Chondrocyte (in vitro differentiated cells): ENCODE measurements at places on chromosomes 3 and 15. TPM values are rescaled to one million over a fixed set of nuclear protein-coding genes. Genes with fewer than 3 reads are reported as not detected.

DNA sequence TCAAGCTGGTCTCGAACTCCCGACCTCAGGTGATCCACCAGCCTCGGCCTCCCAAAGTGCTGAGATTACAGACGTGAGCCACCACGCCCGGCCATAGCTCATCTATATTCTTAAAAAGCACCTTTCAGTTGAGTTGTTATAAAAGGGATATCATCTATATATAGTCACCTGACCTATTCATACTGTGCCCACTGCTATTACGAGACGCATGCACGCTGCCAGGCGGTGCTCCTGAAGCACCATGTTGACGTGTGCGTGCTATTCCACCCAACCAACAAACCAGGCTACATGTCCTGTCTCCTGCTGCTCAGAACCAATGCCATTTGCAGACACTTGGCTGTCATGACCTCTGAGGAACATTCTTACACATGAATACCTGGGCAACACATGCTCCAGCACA is 17.6 kb downstream of the CYFIP1 start:
- DNase-seq: no peak
- peak overlapping the region; percentile 24 for H3K27ac ChIP-seq
- no peaks in the 10 kb centered on the region for H3K27me3 ChIP-seq
- peaks cover 62% of the 10 kb centered on the region for H3K4me1 ChIP-seq
- H3K36me3 ChIP-seq: no peaks in the 10 kb centered on the region

DNA sequence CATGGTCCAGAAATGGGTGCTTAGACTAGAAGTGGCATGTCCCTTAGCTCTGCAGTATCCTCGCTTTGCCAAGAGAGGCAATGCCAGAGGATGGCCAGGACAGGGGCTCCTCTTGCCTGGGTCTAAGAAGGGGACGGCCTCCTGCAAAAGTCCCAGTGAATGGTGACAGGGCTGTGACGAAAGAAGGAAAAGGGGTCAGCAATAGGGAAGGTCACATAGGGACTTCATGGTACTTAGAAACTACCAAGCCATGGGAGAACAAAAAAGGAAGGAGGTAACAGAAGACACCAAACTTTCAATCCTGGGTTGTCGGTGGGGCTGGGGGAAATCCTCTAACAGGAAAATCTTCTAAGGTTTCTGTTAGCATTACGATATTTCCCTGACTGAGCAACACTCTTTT is 36.2 kb upstream of the ATOSA start:
- no peaks in the 10 kb centered on the region for H3K4me1 ChIP-seq
- no peak overlapping the region for H3K27ac ChIP-seq
- DNase-seq: no peak
- no peaks in the 10 kb centered on the region for H3K36me3 ChIP-seq

- no peak overlapping the region for H3K27ac ChIP-seq
- H3K4me3 ChIP-seq: no peak overlapping the region
- no peaks in the 10 kb centered on the region for H3K36me3 ChIP-seq
- no peak for DNase-seq
Observed at GRCh38 chr15:32784581-32784980, 66.8 kb downstream of the GREM1 start.

DNA sequence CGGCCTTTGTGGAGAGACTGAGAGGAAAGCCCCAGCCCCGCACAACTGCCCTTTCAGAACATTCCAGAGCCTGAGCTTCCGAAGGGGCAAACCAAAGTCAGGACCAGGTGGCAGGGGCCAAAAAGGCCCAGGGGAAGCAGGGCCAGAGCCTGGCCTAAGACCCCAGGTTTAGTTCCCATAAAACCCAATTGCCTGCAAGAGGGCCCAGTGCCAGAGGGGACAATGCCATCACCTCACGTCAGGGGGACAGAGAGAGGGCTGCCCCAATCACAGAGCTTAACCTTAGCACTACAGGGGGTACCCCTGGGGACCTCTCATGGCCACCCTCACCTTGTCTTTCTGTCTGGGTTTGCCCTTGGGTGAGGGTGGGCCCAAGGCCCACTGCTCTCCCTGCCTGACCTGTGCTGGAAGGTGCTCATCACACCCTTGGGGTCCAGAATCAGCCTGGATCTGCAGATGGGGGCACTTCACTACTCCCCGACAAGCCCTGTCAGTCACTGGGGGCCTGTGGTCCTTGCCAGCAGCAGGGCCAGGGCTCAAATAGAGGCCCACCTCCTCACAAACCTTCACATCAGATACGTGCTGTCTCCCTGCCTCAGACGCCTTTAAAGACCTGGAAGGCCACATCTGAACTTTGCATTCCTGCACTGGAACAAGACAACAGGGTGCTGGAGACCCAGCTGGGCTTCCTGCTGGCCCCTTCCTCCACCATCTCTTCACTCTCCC is 3.8 kb downstream of the CALML4 start:
- no peaks in the 10 kb centered on the region for H3K27me3 ChIP-seq
- H3K36me3 ChIP-seq: peaks cover 3% of the 10 kb centered on the region
- H3K27ac ChIP-seq: no peak overlapping the region
- no peak overlapping the region for H3K4me3 ChIP-seq
- no peak for DNase-seq

GRCh38 chr3:12829886-12830784 is 11.2 kb downstream of the RPL32 start:
- H3K4me3 ChIP-seq: no peak overlapping the region
- H3K4me1 ChIP-seq: peaks cover 15% of the 10 kb centered on the region
- DNase-seq: no peak
- H3K27me3 ChIP-seq: no peaks in the 10 kb centered on the region

DNA sequence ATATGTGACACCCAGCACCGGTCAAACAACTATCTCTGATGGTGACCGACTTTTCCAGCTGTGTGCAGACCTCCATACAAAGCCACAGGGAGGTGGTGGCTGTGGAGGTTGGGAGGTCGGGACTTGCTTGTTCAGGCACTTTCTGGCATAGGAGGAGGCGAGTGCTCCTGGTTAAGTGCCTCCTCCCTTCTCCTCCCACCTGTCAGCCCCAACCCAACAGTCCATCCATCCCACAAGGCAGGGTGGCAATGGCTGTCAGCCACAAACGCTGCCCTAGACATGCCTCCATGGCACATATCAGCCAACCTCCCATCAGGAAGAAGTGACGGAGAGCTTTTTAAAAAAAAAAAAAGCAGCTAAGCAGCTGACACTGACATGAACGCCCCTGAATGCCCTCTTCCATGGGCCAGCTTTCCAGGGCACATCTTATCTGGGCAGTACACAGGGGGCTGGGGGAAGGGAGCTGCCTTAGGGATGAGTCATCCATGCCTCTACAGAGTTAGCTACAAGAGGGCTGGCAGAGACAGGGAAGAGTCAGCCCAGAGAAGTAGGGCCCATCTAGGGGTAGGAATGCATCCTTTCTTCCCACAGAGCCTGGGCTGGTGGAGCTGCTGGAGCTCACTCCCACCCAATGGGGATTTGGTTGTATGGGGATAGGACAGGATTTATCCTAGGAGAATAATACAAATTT is 41.2 kb downstream of the CCDC12 start:
- peaks cover 9% of the 10 kb centered on the region for H3K36me3 ChIP-seq
- no peak for DNase-seq
- H3K27me3 ChIP-seq: no peaks in the 10 kb centered on the region
- H3K4me1 ChIP-seq: peaks cover 61% of the 10 kb centered on the region
- H3K4me3 ChIP-seq: no peak overlapping the region

Gene WHAMM
- 6.4 to 10.0 TPM (median 9.1 TPM) in 3 replicates for total RNA-seq
